H9 (cell line): ENCODE measurements at places on chromosomes 4 and X. TPM values are rescaled to one million over a fixed set of nuclear protein-coding genes. Genes with fewer than 3 reads are reported as not detected.

- DNase-seq = peak; percentile 62
Observed at GRCh38 chr4:1368421-1369090, 21.5 kb downstream of the UVSSA start.

- DNase-seq = no peak
Observed at GRCh38 chr4:6116696-6117285, 83.6 kb downstream of the JAKMIP1 start.

DNA sequence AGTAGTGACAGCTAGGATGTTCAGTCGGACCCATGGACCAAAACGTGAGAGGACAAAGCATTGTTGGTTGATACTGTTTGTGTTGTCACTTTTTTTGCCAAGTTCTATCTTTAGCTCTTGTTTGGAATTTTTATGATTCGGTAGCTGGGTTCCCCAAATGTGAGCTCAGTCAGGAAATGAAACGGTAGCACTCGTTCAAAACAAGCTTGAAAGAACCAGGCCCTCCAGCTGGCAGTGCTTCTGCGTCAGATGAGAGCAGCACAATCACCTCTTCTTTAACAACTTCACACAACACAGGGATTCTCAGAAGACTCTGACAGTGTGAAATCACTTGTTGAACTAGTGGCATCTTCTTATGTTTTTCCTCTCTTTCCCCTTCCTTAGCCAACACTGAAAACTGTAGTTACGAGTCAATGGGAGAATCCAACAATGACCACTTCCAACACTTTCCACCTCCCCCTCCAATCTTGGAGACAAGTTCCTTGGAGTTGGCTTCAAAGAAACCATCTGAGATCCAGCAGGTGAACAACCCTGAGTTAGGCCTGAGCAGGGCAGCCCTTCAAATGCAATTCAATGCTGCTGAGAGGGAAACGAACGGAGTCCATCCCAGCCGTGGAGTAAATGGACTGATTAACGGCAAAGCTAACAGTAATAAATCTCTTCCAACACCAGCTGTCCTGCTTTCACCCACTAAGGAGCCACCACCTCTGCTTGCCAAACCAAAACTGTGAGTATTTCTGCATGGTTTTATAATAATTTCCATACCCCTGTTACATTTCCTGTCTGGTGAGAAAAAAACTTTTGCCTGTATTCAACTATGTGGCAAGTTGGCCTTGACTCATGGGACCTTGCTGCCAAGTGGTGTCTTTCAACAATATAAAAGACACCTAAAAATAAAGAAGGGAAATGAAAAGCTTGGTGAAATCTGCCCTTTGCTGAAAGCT is 214.6 kb downstream of the PALLD start:
- DNase-seq = no peak

- no peak for DNase-seq
Observed at GRCh38 chrX:19947612-19948011, 43.2 kb downstream of the BCLAF3 start.

DNA sequence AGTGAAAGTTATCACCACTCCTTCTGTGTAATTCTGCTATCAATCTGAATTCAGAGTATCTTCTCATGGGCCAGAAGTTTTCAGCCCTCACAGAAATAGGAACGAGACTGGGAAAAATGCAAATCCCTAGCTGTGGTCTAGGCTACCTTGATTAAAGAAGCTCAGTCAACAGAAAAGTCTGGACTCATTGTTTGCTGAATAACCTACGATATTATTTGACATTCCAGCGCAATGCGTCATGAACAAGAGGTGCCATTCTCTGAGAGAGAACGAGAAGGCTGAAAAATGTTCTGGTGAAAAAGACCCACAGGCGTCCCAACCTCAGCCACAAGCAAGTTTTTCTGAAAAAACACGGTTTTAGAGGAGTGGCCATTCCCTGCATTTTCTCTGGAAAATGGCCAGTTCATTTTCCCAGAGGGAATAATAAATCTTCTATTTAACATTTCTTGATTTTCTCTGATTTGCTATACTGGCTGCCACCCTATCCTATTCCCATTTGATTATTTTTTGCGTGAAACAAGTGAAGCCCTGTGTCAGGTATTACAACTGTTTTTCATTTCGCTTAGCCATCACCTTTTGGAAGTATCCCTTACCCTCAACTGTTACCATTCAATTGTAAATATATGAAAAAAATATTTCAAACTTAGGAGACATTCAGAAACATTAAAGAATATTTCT is 1117.6 kb upstream of the PRKX start:
- DNase-seq = no peak

DNA sequence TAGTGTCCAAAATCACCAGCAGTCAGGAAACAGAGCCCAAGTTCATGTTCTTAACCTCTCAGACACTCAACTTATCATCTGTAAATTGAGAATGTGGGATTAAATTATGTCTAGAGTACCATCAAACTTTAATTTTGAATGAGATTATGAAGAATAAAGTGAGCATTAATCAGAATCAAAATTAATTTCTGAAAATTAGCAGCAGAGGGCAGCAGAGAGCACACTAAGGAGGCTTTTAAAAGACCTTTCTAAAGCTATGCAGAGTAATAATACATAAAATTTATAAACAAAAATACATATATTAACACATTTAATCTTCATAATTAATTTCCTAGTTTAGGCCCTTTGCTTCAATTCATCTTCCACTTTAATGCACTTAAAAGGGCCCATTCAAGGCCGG is 7.1 kb downstream of the TASL start:
- DNase-seq = no peak

DNA sequence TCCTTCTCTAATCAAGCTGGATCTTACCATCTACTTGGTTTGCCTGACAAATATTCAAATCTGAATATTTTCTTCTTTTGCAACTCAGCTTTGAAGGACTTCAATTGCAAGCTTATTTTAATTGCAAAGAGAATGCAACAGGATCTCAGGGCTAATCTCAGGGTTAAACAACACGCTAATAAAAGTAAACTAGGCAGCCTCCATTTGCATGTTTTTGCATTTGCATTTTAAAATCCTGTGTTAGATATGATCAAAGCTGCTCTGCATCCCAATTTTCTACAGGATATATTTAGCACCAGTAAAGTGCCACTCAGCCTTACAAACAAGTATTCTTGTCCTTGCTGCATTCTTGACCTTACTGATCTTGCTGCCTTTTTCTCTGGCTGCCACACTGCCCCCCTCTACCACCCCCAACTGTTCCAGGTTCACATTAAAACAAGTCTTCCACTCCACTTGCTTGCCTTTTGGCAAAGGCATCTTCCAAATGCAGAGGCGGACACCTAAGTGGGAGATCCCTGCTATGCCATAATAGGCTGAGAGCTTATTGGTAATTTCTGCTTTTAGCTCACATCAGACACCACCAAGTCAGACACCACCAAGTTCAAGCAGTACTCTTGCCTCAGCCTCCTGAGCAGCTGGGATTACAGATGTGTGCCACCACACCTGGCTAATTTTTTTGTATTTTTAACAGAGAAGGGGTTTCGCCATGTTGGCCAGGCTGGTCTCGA is 48.1 kb downstream of the GPRIN3 start:
- no peak for DNase-seq

GRCh38 chrX:33211356-33212260 is at the start of gene DMD:
Gene DMD (minus strand): TSS chrX:33211549. CDS start chrX:33211312, 237 bp downstream.
- DNase-seq = peak; percentile 31

DNA sequence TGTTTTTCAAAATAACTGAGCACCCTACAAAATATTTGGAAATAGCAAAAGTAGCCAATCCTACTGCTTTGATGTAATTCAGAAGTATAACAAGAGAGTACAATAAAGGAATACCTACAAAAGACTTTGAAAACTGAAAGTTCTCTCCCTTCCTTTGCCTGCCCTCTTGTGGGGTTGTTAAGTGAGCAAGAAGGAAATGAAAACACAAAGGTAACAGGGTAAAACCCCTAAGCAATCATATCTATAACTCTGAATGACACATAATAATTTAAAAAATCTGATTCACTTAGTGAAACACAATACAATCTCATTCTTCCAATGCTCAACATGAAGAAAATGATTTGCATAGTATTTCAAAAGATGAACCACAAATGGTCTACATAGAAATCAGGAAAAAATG is 98.2 kb downstream of the FRYL start:
- DNase-seq = no peak

DNA sequence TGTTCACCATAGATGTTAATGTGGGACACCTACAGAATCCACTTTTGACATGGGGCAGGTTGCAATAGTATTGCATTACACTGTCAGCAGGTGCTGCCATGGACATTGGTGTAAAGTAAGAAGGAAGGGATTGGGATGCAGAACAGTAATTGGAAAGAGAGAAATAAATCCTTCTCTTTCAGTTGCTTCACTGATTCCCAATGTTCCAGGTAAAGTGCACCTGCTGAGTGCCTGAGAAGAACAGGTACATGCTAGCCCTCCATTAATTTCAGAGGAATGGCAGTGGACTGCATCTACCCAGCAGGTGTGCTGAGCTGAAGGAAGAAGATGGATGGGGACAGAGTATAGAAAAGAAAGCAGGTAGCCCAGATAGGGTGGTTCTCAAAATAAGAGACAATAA is 248.5 kb downstream of the TENM3 start:
- DNase-seq = no peak

GRCh38 chr4:38230821-38231563 is 270.8 kb downstream of the PTTG2 start:
- DNase-seq = no peak

GRCh38 chr4:661231-661630 is 12.8 kb downstream of the ATP5ME start:
- no peak for DNase-seq

DNA sequence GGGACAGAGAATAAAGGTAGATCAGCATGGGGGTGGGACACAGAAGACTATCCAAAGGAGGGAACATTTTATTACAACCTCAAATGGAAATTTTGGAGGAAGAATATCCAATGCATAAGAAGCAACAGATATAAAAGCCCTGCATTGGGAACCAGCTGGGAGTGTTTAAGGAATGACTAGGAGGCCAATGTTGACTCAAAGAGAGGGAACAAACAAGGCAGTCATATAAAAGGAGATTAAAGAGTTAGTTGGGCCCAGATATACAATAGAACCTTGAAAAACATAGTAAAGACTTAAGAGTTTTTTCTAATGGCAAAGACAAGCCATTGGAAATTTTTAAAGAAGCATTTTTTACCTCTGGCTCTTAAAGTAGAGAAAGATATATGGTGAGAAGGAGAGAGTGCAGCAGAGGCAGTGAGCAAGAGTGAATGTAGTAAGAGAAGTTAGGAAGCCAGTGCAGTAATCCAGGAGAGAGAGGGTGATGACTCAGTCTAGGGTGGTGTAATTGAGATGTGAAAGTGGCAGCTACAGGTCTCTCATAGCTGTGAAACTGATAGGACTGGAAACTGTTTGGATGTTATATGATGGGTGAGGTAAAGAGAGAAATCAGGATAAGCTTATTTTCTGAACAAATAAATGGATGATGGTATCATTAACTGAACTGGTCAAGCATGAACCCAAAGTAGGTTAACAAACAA is 182.2 kb upstream of the ATOH1 start:
- DNase-seq = no peak

- DNase-seq = no peak
Observed at GRCh38 chr4:168777277-168777965, 232.6 kb downstream of the CBR4 start.

DNA sequence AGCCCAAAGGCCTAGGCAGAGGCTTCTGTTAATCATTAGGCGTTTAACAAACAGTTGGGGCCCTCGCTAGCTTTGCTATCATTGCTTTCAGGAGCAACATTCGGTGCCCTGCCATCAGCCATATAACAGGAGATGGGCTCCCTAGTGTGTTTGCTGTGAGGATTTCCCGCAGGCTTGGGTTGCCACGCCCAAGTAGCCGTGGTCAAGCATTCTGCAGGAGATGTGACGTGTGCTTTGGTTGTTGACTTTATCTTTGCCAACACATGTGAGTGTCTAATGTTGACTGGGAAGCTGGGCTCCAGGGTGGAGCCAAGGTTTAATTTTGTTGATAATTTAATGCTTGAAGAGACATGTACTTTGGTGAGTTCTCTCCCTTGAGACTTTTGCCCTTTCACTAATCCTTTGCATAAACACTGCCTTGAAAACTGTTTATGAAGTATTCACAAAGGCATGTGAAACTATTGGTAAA is 184.6 kb upstream of the KIT start:
- no peak for DNase-seq

Gene PTTG2
- not detected in 2 replicates for total RNA-seq

Gene TBX22
- 0.55 and 0.81 TPM in 2 replicates for total RNA-seq

Gene TSPAN6
- 61.3 and 62.8 TPM in 2 replicates for total RNA-seq
